ENCODE measurements at places on chromosomes 7 and 10.
A peak's percentile ranks its signal among the peaks of the same experiment; 100 is the strongest.

DNA sequence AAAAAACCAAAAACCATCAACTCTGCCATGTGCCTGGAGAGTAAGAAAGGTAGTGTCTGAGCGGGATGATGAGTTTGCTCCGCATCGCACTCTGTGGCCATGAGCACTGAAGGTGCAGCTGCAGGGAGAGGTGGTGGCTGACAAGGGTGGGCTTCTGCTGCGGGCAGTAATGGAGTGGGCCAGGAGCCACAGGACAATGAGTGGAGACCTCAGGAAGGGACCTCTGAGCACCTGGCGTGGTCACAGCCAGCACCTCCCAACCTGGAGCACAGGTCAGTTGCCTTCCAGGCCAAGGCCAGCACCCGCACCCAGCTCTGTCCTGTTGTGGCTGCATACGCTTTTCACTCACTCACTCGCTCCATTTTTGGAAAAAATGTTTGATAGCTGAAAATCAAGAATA lies 115.5 kb downstream of the ANKRD61 start:
- DNase-seq = no peak

GRCh38 chr10:90579602-90580242 lies 278.1 kb downstream of the HTR7 start:
- no peak for DNase-seq

GRCh38 chr7:158101821-158102450 lies 485.7 kb downstream of the PTPRN2 start:
- DNase-seq = no peak

DNA sequence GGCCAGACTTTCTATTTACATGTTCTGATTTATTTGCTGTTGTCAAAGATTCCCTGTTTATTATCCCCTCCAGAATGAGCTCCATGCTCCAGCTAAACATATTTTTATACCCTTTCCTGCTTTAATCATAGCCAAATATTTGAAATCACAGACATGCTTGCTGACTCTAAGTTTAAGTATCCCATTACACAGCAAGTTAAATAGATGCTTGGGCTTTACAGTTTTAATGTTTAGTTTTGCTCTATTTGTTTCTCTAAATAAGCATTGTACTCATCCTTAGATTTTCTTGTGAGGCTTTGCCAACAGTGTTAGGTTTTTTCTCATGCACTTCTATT lies 196.8 kb downstream of the TAX1BP1 start:
- DNase-seq = no peak

GRCh38 chr10:1964476-1964875 lies 227.2 kb upstream of the ADARB2 start:
- no peak for DNase-seq

DNA sequence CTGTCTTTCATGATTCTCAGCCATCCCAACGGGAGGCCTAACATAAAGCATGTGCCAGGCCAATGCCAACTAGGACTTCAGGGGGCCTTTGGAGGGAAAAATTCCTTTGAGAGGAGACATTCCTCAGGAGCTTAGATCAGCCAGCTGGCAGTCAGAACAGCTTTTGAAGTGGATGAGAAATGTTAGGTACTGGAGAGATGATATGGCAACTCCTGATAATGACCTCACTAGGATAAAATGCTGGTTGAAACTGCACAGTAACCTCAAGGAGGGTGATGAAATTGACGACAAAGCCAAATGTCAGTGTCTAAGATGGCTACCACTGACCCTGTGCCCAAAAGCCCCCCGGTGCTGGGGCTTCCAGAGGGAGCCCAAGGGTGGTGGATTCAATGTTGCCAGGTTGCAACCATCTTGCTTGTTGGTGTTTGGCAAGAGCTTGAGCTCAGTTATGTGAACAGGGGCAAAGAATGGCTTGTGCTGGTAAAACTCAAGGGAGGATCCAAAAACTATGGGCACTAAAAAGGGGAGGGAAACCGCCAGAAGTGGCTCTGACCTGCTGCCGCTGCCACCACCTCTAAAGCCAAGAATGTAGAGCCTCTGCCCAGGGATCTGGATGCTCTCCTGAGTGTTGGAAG lies 121.2 kb downstream of the UBE2H start:
- no peak for DNase-seq

DNA sequence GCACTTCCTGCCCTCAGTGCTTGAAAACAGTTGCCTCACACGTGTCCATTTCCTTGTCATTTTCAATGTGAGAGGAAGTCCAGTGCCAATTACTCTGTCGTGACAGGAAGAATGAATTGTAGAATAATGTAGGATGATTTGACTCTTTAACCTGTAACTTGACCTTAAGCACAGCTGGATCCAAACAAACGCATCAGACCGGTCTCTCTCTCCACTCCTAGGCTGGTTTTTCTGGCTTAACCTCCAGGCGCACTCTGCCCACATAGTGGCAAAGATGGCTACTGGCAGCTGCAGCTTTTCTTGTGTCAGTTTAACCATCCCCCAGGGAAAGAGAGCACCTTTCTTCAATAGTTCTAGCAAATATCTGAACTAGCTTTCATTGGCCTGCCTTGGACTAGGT lies 29.4 kb upstream of the PNLIPRP3 start:
- DNase-seq = no peak

GRCh38 chr10:61962971-61963370 lies 61.5 kb downstream of the ARID5B start:
- DNase-seq = no peak

- DNase-seq = no peak
Observed at GRCh38 chr10:21764466-21765189, 230.6 kb downstream of the MLLT10 start.

- DNase-seq = no peak
Observed at GRCh38 chr7:94289071-94289470, 105.6 kb upstream of the COL1A2 start.

DNA sequence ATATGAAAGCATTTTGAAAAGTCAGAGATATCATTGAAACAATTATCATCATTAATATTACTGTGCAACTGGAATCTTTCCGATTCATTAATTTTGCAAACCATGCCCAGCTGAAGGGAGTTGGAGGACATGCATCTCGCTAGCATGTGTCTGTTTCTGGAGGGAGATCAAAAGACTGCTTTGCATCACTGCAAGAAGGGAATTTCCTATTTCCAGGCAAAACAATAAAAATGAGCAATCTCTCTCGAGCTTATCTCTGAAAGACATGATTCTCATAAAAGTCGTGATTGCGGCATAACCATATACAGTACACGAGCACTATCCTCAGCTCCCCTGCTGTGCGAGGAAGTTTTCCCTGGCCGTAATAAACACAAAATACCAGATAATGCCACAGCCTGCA lies 607.6 kb upstream of the DPP6 start:
- DNase-seq = no peak

DNA sequence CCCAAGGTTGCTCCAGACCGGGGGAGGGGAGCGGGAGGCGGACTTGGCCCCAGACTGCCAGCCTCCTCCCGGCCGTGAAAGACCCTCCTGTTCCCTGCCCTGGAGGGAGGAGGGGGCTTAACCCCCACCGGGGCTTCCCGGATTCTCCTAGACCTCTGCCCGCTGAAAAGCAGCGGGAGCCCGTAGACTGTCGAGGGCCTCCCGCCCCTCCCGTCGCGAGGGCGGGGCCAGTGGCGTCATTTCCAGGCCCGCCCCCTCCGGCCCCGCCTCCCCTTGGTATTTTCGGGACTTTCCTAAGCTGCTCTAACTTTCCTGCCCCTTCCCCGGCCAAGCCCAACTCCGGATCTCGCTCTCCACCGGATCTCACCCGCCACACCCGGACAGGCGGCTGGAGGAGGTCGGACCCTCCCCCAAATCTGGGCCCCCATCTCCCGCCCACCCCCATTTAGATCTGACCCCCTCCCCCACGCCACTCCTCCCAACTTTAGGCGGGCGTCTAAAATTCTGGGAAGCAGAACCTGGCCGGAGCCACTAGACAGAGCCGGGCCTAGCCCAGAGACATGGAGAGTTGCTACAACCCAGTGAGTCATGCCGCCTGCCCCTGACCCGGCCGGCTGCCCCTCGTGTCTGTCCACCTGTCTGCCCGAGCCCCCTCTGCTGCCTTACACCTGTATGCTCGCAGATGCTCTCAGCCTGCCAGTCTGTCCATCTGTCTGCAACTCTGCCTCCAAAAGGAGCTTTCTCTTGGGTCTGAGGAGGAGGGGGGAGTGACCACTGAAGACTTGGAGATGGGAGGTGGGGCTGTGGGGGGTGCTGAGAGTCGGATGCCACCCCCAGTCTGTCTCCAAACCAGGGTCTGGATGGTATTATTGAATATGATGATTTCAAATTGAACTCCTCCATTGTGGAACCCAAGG lies at the start of gene NFKB2:
Gene NFKB2, plus strand, starts transcription at position 306 of the 917 bp plus-strand sequence. Its CDS starts 255 bp downstream, at position 561.
- DNase-seq = peak; percentile 87

GRCh38 chr7:142057101-142057500 lies 54.4 kb upstream of the MGAM2 start:
- no peak for DNase-seq

- no peak for DNase-seq
Observed at GRCh38 chr7:83520726-83521125, 128.2 kb downstream of the SEMA3E start.

GRCh38 chr7:74429153-74429747 lies 24.5 kb upstream of the GTF2IRD1 start:
- no peak for DNase-seq

GRCh38 chr10:124010563-124011131 lies 82.8 kb downstream of the CHST15 start:
- no peak for DNase-seq

DNA sequence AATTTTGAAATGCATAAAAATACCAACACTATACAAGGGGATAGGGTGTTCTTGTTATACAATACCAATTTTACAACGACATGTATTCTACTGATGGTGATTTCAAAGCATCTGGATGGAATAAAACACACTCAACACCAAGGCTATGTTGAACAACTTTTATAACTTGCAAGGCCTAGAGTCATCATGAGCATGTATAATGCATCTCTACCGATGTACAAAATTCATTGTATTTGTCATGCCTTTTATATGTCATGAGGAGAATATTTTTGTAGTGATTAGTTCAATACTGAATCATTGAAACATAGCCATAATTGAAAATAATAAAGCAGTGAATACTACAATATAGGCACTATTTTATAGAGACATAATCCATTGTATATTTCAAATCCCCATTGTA lies 160.2 kb downstream of the ETV1 start:
- DNase-seq = no peak

GRCh38 chr10:45809837-45810236 lies 37.5 kb downstream of the AGAP4 start:
- no peak for DNase-seq

GRCh38 chr10:7130191-7130911 lies 280.5 kb downstream of the SFMBT2 start:
- DNase-seq = no peak

- DNase-seq = no peak
Observed at GRCh38 chr7:116629051-116629463, 42.9 kb upstream of the MET start.

DNA sequence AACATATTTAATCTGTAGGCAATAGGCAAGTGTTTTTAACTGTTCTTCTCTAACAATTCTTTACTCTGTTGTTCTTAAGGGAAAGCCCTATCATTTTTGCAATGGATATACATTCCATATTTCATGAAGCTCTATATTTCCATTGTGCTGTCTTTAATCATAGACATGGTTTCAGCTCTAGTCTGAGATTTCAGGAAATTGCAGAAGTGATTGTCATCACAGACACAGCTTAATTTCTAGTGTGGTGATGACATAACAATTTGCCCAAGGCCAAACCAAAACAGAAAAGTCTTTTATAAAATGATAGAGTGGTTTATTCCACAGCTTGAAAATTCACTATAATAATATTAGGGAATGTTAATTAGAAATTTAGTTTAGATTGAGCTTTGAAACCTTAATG lies 494.1 kb upstream of the SEMA3A start:
- no peak for DNase-seq

DNA sequence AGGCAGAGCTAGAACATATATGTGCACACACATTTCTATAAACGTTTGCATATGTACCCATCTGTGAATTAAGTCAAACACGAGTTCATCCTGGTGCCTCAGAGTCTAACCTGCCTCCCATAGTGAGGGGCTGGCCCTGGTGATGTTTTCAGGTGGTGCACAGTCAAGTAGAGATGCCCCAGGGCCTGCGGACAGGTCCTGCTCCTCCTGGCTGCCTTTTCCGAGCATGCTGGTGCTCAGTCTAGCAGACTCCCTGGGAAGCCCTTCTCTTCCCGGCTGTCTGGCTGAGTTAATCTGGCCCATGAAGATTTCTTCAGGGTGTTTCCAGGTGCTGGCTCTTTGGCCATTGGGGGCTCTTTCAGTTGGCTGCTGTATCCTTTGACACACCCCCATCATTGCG lies 14.3 kb downstream of the ADCY1 start:
- DNase-seq = no peak

DNA sequence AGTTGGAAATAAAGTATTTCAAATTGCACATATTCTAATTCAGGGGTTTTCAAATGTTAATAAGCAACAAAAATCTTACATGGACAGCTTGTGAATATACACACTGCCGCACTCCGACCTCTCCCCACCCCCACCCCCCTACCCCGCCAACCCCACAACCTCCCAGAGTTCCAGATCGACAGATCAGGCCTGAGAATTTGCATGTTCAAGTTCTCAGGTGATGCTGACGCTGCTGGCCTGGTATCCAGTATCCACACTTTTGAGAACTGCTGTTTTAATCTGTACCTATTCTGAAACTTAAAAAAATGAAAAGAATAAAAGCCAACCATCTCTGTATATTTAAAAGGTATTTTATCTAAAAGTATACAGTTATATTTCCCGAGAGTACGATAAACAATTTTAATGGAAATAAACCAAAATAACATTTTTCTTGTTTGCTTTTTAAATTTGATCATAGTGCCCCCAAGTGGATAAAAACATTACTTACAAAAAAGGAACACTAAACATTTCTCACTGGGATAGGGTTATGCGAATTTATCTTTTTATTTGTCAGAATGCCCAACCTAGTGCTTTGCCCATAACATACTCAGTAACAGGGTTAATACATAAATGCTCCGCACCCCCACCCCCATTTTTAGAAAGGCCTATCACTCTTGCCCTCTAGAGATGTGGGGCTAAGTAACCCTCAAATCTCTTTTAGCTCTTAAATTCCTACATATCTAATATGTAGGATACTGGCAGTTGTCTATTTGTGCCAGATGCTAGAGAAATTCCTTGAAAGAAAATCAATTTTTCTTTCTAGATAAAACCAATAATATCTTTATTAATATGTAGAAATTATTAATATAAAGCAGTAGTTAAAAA lies 166.3 kb downstream of the RNF133 start:
- no peak for DNase-seq

GRCh38 chr10:130246113-130246512 lies 109.9 kb downstream of the GLRX3 start:
- no peak for DNase-seq

- no peak for DNase-seq
Observed at GRCh38 chr7:30971440-30971839, 7.7 kb downstream of the GHRHR start.

GRCh38 chr7:5532536-5533335 lies 109.1 kb upstream of the TNRC18 start:
- no peak for DNase-seq

DNA sequence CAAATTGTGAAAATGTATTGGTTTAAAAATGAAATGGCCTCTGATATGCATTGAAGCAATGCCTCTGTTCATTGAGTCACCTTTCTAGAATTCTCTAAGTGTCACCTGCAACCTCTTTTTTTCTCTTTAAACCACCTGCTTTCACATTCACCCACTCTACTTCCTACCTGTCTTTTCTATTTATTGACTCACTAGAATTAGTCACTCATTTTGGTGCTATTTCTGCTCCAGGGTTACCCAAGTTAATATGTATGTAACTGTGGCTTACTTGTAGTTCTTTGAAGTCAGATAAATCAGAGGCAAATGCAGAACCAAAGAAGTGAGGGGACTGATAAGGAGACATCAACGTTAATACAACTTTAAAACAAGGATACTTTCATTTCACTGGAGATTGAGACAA lies 674.7 kb downstream of the CCSER2 start:
- DNase-seq = no peak

- no peak for DNase-seq
Observed at GRCh38 chr10:121351540-121351939, 246.7 kb downstream of the FGFR2 start.
